ENCODE measurements at places on chromosomes 3 and 15.

DNA sequence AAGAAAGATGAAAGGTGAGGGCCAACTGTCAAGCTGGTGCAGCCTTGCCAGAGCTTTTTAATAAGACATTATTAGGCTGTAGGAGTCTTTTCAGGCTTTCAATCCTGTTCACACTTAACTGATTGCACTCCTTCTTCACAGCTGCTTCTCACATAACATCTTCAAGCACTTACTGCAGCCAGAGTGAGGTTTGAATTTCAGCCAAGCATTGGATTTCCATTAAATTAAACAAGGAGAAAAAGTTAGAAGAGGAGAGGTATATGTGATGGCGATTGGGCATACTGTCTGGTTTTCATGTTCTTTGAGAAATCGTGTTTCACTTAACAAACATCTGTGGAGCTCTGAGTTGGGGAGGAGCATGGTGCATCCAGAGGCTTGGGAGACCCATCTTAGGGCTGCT lies 392.8 kb upstream of the LRRC3B start:
- no peak for DNase-seq

DNA sequence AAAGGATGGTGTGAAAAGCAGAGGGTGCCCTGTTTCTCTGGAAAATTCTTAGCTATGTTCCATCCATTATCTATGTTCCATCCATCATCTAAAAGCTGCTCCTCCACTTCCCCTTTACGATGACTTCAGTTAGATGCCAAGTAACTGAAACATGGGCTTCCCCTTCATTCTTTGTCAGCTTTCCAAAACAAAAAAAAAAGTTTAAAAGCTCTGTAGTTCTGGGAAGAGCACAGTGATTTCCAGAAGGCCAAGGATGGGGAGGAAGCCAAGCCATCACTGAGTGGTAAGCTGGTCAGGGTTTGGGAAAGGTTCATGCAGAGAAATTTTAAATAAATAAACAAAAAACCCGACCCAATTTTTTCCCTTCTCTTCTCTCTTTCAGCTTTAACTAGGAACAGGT lies 111.5 kb downstream of the CFAP44 start:
- no peak for DNase-seq

GRCh38 chr3:156642750-156643728 lies 31.4 kb upstream of the TIPARP start:
- DNase-seq, result no peak

GRCh38 chr3:127325629-127325961 lies 37.7 kb upstream of the PRR20G start:
- no peak for DNase-seq

DNA sequence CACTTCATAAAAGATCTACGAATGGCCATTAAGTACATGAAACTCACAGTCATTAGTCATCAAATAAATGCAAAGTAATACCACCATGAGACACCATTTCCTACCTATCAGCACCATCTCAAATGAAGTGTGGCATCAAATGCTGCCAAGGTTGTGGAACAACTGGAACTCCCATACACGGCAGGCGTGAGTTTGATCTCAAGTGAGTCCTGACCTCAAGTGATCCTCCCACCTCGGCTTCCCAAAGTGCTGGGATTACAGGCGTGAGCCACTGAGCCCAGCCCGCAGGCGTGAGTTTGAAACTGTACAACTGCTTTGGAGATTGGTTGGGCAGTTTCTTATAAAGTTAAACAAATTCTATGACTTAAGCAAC lies 28.8 kb upstream of the HDAC11 start:
- no peak for DNase-seq

DNA sequence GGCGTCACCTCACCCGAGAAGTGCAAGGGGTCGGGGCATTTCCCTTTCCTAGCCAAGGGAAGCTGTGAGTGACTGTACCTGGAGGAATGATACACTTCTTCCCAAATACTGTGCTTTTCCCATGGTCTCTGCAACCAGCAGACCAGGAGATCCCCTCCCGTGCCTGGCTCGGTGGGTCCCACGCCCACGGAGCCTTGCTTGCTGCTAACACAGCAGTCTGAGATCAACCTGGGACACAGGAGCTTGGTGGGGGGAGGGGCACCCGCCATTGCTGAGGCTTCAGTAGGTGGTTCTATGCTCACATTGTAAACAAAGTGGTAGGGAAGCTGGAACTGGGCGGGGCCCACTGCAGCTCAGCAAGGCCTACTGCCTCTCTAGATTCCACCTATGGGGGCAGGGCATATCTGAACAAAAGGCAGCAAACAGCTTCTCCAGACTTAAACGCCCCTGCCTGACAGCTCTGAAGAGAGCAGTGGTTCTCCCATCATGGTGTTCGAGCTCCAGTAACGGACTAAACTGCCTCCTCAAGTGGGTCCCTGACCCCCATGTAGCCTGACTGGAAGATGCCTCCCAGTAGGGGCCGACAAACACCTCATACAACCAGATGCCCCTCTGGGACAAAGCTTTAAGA lies 31.4 kb upstream of the ABHD5 start:
- DNase-seq, result no peak

DNA sequence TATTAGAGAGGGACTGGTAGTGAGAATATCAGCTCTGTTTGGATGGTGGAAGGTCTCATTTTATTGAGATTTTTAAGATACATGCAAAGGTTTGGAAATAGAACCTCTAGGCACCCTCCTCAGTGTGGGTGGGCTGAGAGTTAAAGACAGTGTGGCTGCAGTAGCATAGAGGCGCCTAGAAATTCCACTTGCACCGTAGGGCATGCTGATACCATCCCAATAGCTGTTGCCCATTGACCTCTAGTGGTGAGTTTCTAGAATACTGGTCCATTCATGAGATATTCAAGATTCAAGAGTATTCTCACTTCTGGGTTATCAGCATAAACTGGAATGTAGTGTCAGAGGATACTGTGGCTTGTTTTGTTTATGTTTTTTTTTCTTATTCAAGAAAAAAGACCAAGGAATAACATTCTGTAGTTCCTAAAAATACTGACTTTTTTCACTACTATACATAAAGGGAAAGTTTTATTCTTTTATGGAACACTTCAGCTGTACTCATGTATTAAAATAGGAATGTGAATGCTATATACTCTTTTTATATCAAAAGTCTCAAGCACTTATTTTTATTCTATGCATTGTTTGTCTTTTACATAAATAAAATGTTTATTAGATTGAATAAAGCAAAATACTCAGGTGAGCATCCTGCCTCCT lies 87.2 kb downstream of the TGFBR2 start:
- no peak for DNase-seq

DNA sequence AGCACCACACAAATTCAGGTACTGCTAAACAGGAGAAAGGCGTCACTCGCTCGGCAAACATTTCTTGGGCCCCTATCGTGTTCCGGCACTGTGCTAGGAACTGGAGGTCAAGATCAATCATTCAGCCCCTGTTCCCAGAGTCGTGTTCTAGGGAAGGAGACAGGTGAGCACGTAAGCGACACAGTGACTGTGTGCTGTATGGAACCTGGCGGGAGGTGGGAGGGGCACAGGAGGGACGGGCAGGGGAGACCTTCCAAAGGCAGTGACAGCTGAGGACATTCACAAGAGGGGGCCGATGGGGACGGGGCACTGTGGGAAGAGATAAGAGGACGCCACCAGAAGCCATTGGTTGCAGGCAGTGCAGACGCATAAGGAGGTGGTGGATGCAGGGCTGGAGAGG lies 32.2 kb downstream of the BDH1 start:
- DNase-seq, result no peak

GRCh38 chr3:123292321-123293310 lies 90.9 kb downstream of the SEC22A start:
- DNase-seq, result no peak

DNA sequence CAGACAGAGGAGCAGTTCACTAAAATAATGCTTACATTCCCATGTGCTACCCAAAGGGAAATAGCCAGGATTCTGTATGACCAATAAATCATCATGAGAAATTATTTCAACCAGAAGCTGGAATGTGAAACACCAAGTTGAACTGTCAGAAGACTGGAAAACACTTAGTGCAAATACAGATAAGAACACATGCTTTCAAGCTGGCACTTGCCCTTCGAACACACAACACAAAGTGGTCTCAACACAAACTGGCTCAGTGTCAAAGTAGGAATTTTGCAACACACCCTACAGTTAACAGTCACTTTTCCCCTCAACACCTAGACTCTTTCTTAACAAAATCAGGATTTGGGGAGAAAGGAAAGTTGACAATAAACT lies 1.3 kb downstream of the FSD2 start:
- DNase-seq, result no peak
